Smooth muscle cell of the brain vasculature (primary cell): ENCODE measurements at places on chromosomes 16 and 17.

- DNase-seq: no peak
Observed at GRCh38 chr16:86383488-86384262, 126.7 kb upstream of the FOXF1 start.

GRCh38 chr17:58238147-58238634 lies at the start of gene LPO:
TSS of gene LPO (plus strand) at chr17:58238584. CDS start at chr17:58242980, 4,396 bp downstream.
- no peak for DNase-seq

DNA sequence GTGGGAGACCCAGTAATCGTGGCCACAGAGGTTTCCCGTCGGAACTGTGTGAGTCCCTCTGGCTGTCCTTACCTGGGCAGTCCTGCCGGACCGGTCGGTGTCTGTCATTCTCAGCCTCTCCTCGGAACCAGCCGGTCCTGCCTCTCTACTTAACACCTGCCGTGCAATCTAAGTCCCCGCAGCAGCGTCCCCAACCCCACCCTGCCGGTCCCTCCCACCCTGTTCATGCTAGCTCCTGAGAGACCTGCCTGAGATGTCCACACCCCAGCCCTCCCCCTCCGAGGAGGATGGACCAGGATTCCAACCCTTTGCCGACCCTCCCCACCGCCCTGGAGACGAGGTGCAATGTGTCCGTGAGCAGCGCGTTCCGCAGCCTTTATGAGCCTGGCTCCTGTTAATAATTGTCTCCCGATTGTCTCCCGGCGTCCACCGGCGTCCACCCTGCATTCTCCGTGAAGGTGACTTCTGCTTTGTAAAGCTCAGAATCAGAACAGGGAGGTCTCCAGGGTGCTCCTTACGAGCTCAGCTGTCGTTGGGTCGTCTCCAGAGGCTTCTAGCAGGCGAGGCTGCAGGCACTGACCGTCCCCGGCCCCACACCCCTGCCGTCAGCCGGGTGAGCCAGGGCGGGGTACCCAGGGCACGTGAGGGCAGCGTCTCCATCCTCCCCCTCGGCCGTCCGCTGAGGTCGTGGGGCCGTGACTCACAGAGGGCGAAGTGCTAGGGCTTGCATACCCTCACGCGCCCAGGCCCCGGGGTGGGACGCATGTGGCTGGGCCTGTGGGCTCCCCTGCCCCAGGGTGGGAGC lies 10.1 kb downstream of the METRNL start:
- no peak for DNase-seq

DNA sequence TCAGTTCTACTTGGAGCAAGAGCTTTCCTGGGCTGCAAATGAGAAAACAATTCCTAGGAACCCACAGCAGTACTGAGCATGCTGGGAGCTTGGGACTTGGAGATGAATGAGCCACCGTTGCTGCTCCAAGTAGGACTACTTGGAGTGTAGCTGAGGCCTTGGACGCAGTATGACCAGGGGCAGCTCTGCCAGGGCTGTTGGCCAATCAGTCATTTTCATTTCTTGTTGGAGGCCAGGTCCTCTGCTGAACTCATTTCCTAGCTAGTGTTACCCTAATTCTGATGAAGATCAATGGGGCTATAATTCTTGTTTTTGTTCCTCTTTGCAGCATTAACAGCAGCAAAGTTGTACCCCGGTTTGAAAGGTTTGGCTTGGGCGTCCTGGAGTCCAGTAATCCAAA lies 8.0 kb upstream of the LGALS9 start:
- DNase-seq: no peak

- DNase-seq: no peak
Observed at GRCh38 chr17:47203984-47204721, 5.0 kb upstream of the MYL4 start.

DNA sequence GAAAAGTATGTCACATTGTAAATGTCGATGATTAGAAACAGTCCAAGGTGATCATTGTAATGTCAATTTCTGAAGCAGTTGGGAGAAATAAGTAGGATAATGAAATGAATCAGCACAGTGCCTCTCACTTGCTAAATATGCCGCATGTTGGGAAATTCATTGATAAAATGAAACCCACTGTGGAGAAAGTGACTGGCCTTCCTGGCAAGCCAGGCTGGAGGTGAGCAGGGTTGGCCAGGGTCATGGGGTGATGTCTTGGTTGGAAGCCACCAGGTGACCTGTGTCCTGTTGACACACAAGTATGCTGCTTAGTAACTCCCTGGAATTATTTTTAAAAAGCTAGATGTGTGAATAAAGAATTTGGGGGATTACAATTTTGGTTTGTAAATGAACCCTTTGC lies 14.9 kb upstream of the WNT9B start:
- no peak for DNase-seq

- no peak for DNase-seq
Observed at GRCh38 chr17:69884846-69885245, 190.2 kb upstream of the KCNJ16 start.

DNA sequence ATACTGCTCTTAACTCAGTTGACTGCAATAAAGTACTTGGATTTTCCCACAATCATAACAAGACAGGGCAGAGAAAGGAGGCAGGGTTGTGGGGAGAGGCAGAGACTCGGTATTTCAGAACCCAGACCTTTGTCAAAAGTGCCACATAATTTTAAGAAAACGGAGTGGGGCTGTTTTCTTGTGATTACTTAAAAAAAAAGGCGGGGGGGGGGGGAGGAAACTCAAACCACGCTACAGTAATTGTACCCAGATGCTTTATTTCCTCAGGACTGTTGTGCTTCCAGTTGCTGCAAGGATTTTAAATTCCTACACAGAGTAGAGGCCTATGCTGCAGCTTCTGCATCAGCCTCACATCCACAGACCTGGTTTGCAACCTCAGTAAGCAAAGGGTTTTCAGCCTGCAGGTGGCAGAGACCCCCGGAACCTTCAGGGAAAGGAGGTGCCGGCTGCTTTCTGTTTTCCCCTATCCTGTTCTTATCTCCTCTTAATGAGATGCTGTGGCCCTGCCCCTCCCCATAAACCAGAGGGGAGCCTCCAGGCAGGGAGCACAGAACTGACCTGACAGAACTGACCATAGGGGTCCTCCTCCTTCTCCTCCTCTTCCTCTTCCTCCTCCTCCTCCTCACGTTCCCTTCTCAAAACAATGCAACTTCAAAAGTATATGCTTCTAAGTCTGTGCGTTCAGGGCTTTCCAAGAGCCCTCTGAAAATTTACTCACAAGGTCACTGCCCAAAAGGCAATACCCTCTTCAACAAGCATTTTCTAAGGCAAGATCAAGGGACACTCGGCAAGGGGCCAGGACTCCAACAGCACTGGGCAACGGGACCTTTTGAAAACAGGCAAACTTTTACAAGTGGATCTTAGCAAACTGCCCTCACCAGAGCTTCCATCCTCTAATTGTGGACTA lies 7.5 kb downstream of the AXIN2 start:
- no peak for DNase-seq

DNA sequence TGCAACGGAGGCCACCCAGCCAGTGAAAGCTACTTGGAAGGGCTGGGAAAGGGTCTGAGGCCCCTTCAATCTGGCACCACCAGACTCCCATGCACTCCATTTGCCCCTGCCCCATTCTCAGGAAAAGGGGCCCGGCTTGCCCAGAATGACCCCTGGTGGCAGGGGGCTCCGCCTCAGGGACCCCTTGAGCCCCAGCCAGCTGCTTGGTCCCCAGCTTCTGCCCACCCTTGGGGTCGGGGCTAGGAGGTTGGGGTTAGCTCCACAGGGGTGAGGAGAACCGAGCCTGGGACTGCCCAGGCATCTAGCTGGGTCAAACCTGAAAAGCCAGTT lies 1.3 kb downstream of the RHBDF1 start:
- DNase-seq: no peak

DNA sequence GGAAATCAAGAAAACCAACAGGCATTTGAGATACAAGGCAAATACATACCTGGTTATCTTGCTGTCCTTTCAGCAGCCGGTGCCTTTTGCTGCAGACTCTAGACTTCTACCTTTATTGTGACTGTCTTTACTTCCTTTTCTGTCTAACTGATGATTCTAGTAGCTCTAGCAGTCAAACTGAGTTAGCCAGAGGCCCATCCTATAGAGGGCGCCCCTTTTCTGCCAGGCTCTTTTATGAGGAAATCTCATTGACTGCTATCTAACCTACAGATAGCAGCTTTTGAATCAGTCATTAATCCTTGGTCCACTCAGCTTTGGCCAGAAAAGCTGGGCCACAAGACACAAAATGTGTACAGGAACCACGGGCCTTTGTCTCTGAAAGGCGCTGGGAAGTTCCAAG lies 87.5 kb upstream of the WSB1 start:
- no peak for DNase-seq

DNA sequence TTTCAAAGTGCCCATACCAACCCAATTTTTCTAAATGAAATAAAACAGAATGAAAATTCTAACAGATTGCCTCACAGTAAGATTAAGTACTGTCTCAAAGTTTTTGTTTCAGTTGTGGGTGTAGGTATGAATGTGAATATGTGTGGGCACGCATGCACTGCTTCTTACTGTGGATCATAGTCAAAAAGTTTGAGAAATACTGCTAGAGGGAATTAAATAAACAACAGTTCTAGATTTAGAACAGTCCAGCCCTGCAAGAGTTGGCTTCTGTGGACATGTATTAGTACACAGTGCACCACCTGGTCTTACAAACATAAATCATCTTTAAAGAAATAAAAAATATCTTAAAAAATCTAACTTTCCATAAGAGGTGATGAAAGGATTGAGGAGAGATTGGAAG lies 8.4 kb downstream of the ZNF652 start:
- DNase-seq: no peak

GRCh38 chr16:86231321-86231995 lies 278.9 kb upstream of the FOXF1 start:
- no peak for DNase-seq
